ENCODE measurements at places on chromosomes 3 and 15.
A peak's percentile ranks its signal among the peaks of the same experiment; 100 is the strongest.

GRCh38 chr3:87033205-87033604 is 42.3 kb upstream of the VGLL3 start:
- DNase-seq = no peak

- DNase-seq = no peak
These were observed 1.9 kb downstream of the SETD5 start for GRCh38 chr3:9399337-9399703.

DNA sequence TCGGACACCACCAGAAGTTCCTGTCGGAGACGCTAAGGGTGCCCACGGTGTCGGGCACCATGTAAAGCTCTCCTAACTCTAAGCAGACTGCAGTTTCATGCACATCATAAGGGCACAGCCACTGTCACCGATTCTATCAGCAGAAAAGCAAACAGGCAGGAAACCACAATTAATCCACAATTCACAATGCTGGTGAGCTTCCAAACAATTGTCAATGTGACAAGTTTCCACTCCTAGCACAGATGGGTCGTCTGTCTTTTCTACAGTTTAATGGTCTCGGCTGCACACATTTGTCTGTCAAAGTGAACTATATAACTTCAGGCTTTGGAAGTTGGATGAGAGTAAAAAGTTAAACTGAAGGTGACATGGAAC is 8.8 kb upstream of the OCA2 start:
- DNase-seq = no peak

DNA sequence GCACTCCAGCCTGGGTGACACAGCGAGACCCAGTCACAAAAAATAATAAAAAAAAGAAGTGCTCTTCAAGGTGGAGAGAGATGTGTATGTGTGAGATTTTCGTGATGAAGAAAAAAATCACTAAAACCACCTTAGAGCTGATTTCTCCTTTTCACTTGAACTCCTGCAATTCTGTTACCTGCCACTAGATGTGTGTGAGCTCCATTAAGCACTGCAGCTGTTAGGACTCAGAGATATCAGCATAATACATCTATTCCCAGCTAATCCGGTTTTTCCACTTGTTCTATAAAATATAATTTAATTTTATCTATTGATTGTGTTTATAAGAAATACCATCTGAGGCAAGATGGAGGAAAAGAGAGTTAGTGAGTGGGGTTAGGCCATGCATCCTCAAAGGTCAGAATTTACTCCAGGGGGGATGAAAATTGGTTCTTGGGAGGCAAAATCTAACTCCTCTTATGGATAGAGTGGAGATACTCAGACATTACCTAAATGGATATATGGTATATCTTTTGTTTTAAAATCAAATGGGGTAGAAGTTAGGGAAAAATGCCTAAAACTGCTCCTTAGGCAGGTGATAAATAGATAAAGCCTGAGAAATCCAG is 152.7 kb downstream of the IL20RB start:
- no peak for DNase-seq

DNA sequence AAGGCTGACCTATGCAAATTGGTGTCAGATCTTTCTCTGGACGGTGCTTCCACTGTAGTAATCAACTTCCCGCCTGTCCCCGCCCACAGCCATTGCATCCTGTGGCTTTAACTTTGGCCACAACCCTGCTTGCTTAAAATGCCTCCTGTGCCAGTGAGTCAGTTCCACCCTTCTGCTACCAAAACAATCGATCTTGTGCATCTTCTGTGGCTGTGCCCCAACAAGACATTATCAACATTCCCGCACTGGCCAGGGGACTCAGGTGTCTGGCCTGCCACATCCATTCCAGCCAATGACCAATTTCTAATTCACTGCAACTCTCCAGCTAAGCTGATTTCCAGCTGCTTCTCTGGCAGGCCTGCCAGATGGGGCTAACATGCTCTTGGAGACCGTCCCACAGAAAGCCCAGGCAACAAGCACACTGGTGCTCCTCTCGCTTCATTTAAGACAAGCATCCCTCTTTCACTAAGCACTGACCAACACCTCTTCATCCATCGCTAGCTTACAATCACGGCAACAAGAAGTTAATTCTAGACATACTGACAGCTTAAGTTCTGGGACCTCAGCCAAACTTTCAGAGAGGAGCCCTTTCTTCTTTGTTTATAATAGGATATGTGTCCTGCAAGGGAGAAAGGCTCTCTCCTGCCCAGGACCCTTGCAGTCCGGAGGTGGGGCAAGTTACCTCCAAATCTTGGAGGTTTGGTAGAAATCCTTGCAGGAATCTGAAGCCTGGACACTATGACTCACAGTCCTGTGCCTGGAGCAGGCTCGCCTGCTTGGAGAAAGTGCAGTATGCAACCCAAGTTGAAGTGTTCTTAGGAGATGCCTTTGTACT is 6.7 kb downstream of the CA12 start:
- DNase-seq = peak; percentile 27

- DNase-seq = no peak
These were observed 47.0 kb upstream of the PPIB start for GRCh38 chr15:64209680-64210334.

- DNase-seq = no peak
These were observed 93.8 kb downstream of the DHX30 start for GRCh38 chr3:47896736-47897135.

Measured in activated T-helper 2 cell treated with anti-CD3 and anti-CD28 coated beads, Interferon-gamma antibody, Interleukin-2, Interleukin-4, amounts not matched to agents 10 μg/mL and 5 μg/mL and 100 μg/mL, durations not matched to agents 14 hours and 24 hours and 36 hours (primary cell).